ENCODE measurements at places on chromosomes 4 and X.

- DNase-seq: peak; percentile 3
Observed at GRCh38 chr4:140152751-140153418, 1.1 kb downstream of the MAML3 start.

DNA sequence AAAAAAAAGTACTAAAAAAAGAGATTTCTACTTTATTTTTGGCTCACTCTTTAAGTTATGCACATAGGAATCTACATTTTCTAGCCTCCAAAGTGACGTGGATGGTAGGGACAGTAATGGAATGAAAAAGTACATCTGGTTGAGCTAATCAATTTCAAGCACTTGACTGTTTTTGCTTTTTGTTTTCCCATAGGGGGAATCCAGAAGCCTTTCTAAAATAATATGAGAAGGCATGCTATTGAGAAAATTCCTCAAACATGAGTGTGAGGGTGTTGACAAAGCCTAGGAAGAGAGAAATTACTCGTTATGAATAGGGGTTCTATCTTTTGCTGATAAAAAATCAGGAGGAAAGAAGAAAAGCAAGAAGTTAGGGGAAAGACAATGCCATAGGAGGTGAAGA lies 242.5 kb upstream of the PUDP start:
- DNase-seq: no peak

- no peak for DNase-seq
Observed at GRCh38 chrX:79080141-79080540, 64.3 kb upstream of the GPR174 start.

GRCh38 chrX:6377103-6377764 lies 148.6 kb upstream of the NLGN4X start:
- no peak for DNase-seq

- no peak for DNase-seq
Observed at GRCh38 chrX:107273795-107274194, 67.4 kb downstream of the DNAAF6 start.

GRCh38 chr4:71195924-71196323 lies 142.9 kb upstream of the SLC4A4 start:
- DNase-seq: no peak

GRCh38 chrX:44025555-44025954 lies 52.4 kb upstream of the NDP start:
- DNase-seq: no peak

DNA sequence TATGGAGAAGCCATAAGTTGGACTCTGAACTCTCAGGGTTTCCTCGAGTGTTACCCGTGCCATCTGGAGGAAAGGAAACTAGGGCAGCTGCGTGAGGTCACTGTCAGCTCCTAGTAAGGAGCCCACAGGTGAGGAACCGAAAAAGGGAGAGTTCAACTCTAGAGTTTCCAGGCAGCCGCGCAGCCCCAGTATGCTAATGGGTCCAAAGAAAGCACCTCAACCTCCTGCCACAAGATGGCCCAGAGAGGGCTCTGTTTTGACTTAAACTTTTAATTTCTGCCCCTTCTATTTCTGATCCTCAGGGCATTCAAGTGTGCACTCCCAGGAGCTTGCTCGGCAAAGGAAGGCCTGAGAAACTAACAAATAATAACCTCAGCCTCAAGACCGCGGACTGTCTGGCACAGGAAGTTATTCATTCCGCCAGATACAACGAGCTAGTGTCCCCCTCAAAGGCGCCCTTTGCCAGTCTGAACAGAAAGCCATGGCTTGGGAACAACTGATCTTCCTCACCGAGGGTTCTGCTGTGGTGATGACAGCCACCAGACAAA lies 13.9 kb downstream of the SCARB2 start:
- no peak for DNase-seq

DNA sequence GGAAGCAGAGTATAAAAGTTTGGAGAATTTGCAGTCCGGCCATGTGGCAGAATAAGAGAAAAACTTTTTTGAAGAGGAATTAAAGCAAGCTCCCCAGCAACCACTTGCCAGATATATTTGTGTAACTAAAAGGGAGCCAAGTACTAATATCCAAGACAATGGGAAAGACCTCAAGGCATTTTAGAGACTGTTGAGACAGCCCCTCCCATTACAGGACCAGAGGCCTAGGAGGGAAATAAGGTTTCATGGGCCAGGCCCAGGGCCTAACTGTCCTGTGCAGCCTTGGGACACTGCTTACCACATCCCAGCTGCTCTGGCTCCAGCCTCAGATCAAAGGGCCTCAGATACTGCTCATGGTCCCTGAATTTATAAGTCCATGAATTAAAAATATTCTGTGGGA lies 659.4 kb downstream of the PCDH19 start:
- no peak for DNase-seq

DNA sequence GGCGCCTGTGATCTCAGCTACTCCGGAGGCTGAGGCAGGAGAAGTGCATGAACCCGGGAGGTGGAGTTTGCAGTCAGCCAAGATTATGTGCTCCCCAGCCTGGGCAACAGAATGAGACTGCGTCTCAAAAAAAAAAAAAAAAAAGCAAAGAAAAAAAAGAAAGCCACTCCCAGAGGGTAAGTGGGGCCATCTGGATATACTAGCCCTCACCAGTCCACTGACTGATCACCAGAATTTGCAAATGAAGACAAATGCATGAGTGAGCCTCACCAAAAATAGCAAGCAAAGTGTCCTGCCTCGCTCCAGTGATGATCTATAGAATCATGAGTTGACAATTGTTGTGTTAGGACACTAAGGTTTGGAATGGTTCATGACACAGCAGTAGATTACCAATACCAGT lies 47.6 kb downstream of the ZFP42 start:
- DNase-seq: no peak

DNA sequence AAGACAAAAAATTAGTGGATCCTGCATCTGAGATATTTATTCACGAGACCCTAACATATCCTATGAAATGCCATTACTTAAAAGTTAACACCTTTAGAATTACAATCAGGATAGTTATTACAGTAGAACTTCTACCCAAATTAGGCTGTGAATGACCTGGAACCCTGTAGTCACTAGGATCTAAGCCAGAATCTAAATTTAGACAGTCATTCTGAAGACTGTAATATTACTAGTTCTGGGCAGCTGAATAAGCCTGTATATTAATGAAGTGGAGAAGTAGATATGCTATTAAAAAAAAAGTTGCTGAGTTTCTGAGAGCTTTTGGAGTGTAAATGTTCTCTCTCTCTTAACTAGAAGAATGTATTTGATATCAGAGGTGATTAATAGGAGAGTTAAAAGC lies 67.0 kb downstream of the FAM13A start:
- DNase-seq: no peak

DNA sequence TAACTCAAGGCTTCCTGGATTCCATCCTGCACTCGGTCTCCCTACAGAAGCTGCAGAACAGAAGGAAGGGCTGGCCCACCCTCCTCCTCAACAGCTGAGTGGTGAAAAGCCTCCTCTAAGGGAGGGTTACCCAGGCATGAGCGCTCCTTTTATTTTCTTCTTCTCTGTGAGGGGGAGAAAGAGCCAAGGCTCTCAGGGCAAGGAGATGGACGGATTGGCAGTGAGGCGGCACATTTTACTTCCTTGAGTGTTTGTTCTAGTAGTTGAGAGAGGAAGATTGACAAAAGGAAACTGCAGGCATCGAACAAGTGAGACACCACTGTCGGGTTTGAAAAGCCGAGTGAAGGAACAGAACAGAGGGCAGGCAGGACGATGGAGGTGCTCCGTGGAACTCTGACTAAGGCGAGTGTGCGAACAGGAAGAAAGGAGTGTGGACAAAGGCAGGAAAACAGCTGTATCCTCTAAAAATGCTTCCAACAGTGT lies 38.4 kb upstream of the STS start:
- DNase-seq: no peak

- no peak for DNase-seq
Observed at GRCh38 chr4:82747686-82748575, 50.7 kb downstream of the SCD5 start.

DNA sequence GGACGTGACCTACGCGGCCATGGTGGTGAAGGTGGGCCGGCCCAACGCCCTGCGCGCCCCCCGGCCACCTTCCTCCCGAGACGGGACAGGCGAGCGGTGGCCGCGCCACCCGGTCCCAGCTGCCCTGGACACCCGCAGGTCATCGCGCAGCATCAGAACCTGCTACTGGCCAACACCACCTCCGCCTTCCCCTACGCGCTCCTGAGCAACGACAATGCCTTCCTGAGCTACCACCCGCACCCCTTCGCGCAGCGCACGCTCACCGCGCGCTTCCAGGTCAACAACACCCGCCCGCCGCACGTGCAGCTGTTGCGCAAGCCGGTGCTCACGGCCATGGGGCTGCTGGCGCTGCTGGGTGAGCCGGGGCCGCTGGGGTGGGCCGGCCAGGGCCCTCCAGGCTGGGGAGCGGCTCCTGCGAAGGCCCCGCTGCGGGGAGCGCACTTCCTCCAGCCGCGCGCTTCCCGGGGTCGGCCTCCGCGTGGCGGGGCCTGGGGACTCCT lies 9.0 kb upstream of the SLC26A1 start:
- no peak for DNase-seq

- DNase-seq: peak; percentile 50
Observed at GRCh38 chrX:74293343-74293946, 10.5 kb upstream of the ZCCHC13 start.

DNA sequence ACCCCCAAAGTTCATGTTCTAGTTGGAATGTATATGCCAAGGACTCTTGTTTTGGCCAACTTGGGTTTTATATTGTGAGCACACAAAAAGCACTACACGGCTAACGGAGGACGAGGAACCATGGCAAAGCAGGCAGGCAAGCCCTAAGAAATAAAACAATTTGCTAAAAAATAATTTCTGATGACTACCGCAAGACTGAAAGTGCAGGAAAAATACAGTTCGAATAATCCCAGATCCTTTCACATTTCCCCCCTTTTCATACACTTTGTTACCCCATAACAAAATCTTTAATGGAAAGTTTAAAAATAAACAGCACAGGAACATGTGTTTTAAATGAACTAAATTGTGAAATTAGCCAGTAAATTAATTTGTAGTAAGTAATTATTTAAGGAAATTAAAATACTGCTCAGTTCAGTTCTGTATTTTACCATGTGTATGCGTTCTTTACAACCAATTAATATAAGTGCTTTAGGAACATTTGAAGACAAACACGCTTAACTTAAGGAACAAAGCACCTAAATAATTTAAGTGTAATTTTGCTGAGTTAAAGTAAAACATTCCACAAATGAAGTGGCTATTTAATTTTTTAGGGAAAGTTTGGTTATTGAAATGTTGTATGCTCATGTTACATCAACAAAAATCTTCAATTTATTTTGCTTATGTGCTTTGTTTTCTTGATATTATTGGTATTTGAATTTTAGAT lies 12.4 kb upstream of the PITX2 start:
- DNase-seq: no peak

GRCh38 chr4:53502094-53502493 lies 89.2 kb downstream of the LNX1 start:
- DNase-seq: no peak

- no peak for DNase-seq
Observed at GRCh38 chr4:31877429-31877828, 1157.3 kb downstream of the PCDH7 start.
